ENCODE measurements at places on chromosomes 2 and 18. TPM values are rescaled to one million over a fixed set of nuclear protein-coding genes. Genes with fewer than 3 reads are reported as not detected.

- DNase-seq = no peak
Observed at GRCh38 chr2:180599804-180600203, 380.6 kb upstream of the UBE2E3 start.

- DNase-seq = peak; percentile 68
Observed at GRCh38 chr2:164015328-164016123, 279.7 kb upstream of the FIGN start.

Gene SMYD1
- 169 TPM for total RNA-seq

Gene CFAP221
- 0.22 TPM for total RNA-seq

Gene MC4R
- 0.62 TPM for total RNA-seq

Gene METTL8
- total RNA-seq = 16.7 TPM

Gene DYNAP
- not detected for total RNA-seq
